ENCODE measurements at places on chromosomes 12 and 14. TPM values are rescaled to one million over a fixed set of nuclear protein-coding genes. Genes with fewer than 3 reads are reported as not detected.

The CCDC197 gene
- not detected for total RNA-seq

The TSHR gene
- 1.5 TPM for total RNA-seq

The ACSS3 gene
- total RNA-seq: 14.9 TPM

The NELL2 gene
- 554 TPM for total RNA-seq

The JPH4 gene
- 33.3 TPM for total RNA-seq

The BCAT1 gene
- 50.1 TPM for total RNA-seq

The AQP6 gene
- total RNA-seq: 0.27 TPM

The BTBD6 gene
- 25.7 TPM for total RNA-seq

The EFS gene
- 19.8 TPM for total RNA-seq

The ALKBH2 gene
- 15.9 TPM for total RNA-seq

The NPFF gene
- not detected for total RNA-seq

The HRK gene
- total RNA-seq: 2.0 TPM
